CD4-positive, CD25-positive, alpha-beta regulatory T cell (primary cell): ENCODE measurements at places on chromosomes 7 and 10.

GRCh38 chr10:15222511-15222910, 54.0 kb upstream of the NMT2 start:
- no peak for DNase-seq

DNA sequence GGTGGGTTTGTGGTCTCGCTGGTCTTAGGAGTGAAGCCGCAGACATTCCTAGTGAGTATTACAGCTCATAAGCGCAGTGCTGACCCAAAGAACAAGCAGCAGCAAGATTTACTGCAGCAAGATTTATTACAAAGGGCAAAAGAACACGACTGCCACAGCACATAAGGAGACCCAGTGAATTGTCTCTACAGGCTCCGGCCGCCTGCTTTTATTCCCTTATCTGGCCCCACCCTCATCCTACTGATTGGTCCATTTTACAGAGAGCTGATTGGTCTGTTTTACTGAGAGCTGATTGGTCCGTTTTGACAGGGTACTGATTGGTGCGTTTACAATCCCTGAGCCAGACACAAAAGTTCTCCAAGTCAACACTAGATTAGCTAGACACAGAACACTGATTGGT, 82.1 kb downstream of the VIPR2 start:
- no peak for DNase-seq

GRCh38 chr10:91006752-91007346, 86.0 kb upstream of the ANKRD1 start:
- DNase-seq: no peak

GRCh38 chr10:6473901-6474370, 106.1 kb downstream of the PRKCQ start:
- DNase-seq: peak; percentile 81

DNA sequence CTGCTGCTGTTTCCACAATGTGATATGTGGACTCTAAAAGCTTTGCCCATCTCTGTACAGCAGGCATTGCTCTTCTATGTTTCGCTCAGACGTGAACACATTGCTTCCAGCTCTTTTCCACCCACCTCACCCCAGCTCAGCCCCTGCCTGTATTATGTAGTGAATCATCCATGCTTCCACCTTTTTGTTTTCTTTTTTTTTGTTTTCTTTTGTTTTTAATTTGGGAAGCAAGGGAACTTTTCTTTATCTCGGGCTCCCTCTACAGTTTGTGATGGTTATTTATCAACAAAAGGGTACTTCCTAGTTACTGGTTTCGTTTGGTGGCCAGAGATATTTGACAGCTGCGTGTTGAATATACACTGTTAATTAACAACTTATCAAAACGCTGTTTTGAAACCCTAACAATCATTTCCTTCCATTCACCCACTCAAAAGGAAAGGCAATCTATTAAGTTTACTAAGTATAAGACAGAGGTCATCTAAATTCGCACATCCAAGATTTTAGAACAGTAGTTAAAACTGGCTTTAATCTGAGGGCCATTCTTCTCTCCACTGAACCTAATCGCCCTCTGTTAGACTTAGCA, 127.9 kb upstream of the STK17A start:
- no peak for DNase-seq

DNA sequence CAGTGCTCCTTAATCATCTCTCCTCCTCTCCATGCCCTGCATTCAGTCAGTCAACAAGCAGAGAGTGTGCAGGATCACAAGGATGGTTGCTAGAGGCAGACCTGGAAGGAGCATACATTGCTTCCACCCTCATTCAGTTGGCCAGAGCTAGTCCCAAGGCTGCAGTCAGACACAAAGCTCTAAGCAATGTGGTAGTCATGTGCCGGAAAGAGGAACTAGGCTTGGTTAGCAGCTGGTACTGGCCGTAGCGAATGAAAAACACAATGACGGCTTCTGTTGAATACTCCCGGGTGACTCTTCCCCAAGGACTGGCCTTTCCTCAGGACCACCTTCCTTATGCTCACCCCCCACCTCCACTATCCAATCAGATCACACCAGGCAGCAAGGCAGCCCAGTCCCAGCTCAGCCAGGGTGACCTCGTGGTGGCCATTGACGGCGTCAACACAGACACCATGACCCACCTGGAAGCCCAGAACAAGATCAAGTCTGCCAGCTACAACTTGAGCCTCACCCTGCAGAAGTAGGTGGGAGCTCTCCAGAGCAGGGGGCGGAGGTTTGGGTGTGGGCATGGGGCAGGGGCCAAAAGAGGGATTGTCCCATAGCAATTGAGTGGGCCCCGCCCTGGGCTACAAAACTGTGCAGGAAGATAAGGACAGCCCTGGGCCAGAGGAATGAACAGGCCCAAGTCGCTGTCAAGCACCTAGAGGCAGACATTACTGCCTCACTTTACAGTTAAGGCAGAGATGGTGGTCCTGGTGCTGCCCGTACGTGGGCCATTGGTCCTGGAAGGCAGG, 10.9 kb downstream of the LDB3 start:
- DNase-seq: no peak

GRCh38 chr7:68417659-68418058, 1180.6 kb upstream of the AUTS2 start:
- no peak for DNase-seq

DNA sequence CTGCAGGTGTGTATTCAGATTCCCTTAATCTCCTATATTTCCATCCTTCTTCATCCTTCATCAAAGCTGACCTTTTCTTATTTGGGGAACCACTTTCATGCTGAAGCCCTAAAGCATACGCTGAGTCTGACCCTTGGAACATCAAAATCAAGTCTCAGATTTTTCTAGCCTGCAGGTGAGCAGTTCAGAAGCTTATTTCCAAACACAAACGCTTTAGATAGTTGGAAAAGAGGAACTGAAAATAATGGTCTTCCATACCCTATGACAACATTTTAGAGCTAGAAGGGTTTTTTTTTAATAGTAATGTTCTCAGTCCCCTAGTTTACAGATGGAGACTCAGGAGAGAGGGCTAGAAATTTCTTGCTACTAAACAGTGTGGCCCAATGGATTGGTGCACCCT, 1.6 kb upstream of the AGK start:
- DNase-seq: no peak

DNA sequence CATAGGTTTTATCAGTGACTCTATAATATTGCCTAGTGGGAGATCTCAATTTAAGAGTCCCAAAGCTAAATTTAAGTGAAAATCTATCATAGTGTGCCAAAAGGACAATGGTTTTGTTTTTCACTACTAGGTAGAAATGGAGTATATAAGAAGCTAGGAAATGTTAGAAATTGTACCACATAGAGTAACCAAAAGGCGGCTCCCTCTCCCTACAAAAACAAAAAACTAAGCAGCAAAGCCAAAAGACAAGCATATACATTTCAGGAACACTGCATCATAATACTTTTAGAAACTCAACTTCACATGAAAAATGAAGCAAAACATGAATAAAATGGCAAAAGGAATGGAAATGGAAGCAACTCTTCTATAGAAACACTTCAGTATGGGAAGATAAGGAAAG, 271.6 kb downstream of the CACNA2D1 start:
- no peak for DNase-seq

GRCh38 chr10:117619707-117620405, 77.3 kb downstream of the EMX2 start:
- DNase-seq: no peak

- DNase-seq: no peak
These were observed 14.5 kb downstream of the OR2A14 start for GRCh38 chr7:144137501-144137900.

DNA sequence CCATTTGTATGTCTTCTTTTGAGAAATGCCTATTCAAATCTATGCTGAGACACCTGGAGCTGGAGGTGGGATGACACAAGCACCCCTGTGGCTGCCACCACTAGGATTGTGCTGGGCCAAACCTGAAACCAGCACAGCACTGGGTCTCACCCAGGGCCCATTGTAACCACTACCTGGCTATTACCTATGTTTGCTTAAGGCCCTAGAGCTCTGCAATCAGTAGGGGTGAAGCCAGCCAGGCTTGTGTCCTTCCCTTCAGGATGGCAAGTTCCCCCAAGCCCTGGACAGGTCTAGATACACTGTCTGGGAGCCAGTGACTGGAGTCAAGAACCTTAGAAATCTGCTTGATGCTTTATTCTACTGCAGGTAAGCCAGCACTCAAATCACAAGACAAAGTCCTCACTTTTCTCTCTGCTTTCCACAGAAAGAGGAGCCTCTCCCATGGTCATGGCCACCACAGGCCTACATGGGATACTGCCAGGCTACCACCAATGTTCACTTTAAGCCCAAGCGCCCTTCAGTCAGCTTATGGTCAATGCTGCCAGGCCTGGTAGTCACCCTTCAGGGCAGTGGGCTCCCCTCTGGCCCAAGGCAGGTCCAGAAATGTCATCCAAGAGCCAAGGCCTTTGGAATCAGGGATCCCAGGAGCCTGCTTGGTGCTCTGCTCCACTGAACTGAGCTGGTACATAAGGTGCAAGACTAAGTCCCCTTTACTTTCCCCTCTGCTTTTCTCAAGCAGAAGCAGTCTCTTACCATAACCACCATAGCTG, 105.3 kb downstream of the BMS1 start:
- DNase-seq: no peak

- DNase-seq: no peak
These were observed 24.0 kb upstream of the NANOS1 start for GRCh38 chr10:119005362-119006043.

DNA sequence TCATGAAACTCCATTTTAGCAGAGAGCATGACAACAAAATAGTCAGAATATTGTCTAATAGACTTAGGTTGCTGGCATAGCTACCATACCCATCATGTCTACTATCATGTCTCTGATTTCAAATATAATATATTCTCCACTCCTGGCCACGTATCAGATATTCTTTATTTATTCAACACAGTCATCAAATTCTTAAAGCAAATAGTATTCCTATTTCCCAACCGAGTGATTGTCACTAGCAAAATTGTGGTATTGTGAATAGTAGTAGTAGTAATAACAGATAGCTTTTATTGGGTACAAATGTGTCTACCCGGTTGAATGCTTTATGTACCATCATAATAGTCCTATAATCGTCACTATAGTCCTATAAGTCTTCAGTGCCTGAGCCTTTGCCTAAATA, 918.6 kb downstream of the KCNMA1 start:
- no peak for DNase-seq

GRCh38 chr7:77877791-77878190, 79.2 kb downstream of the PHTF2 start:
- no peak for DNase-seq
